Kidney (tissue), 22 donors: ENCODE measurements at places on chromosomes 6 and 20.

- DNase-seq = peak; percentile 88
Observed at GRCh38 chr20:51446656-51447055, 95.9 kb downstream of the NFATC2 start.

GRCh38 chr6:18021166-18021850 is 33.9 kb upstream of the KIF13A start:
- no peak for DNase-seq

- no peak for DNase-seq
Observed at GRCh38 chr6:150491131-150491810, 108.4 kb upstream of the PLEKHG1 start.

- DNase-seq = peak; percentile 14
Observed at GRCh38 chr6:108029226-108029921, 45.2 kb downstream of the OSTM1 start.

DNA sequence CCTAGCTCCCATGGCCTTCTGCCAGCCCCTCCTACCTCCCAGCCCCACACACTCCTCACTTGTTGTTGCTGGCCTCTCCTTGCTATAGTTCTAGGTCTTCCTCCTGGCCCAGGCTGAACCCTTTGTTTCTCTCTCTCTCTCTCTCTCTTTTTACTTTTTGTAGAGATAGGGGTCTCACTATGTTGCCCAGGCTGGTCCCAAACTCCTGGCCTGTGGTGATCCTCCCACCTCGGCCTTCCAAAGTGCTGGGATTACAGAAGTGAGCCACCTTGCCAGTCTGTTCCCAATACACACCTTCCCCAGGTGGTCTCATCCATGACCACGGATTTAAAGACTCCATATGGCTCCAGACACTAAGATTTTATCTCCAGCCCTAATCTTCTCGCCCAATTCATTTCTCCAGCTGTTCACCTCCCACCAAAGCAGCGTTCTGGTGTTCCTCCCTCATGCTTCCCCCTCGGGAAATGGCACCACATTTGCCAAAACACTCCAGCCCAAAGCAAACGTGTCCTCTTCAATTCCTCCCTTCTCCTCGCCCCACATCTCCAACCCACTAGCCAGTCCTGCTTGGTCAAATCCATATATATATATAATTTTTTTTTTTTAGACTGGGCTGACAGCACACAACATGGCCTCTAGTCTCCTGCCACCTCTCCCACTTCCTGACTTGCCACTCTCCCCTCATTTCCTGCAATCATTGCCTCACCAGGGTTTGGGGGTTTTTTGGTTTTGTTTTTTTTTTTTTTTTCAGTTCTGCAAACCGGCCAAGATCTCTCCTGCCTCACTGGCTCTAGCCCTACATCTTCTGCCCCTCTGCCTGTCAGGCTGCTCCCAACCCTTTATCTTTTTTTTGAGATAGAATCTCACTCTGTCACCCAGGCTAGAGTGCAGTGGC is 104.4 kb downstream of the NCR2 start:
- DNase-seq = no peak

DNA sequence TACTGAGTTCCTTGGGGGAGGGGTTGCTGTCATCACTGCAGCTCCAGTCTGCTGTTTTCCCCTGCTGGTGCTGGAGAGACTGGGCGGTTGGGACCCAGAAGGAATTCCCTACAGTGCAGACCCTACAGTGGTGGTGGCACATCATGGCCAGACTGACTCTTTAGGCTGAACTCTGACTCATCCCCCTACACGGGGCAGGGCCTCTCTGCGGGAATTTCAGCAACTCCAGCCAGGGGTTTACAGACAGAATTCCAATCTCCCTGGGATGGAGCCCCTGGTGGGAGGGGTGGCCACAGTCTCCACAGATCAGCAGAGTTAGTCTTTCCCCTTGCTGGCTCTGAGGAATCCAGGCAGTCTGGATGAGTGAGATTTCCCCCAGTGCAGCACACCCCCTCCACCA is 46.9 kb upstream of the MAPK13 start:
- no peak for DNase-seq

DNA sequence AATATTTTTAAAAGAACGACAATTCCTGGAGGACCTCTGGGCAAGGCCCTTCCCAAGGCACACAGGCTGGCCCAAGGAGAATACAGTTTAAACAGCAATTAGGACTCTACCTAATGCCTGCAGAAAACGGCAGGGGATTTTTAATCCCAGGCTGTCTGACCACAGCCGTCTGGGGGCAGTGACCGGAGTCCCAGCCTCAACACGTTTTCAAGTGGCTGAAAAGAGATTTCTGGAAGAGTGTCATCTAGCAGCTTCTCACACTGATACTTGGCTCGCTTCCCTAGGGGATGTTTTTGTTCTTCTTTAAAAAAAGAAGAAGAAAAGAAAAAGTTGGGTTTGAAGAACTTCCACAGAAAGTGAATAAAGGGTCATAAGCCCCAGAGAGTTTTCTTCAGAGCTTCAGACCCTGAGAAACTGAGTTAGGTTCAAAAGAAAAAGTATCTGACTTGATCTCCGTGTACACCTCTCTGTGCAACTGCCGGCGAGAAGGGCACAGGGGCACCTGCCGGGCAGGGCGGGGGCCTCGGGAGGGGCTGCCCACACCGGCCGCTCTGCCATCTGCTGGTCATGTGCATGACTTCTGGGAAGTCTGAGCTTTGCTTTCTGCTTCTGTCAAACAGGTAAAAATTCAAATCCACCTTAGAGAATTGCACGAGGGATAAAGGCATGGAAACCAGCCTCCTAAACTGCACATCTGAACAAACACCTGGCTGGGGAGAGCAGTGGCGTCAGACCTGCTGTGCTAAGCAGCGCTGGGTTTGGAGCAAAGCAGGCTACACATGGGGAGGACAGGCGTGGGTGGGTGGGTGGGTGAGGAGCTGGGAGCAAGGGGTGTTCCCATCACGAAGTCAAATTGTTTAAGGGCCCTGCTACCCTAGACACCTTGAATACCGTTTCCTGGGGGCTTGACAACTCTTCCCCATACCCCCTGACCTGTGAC is 33.0 kb downstream of the RRBP1 start:
- peak; percentile 49 for DNase-seq

DNA sequence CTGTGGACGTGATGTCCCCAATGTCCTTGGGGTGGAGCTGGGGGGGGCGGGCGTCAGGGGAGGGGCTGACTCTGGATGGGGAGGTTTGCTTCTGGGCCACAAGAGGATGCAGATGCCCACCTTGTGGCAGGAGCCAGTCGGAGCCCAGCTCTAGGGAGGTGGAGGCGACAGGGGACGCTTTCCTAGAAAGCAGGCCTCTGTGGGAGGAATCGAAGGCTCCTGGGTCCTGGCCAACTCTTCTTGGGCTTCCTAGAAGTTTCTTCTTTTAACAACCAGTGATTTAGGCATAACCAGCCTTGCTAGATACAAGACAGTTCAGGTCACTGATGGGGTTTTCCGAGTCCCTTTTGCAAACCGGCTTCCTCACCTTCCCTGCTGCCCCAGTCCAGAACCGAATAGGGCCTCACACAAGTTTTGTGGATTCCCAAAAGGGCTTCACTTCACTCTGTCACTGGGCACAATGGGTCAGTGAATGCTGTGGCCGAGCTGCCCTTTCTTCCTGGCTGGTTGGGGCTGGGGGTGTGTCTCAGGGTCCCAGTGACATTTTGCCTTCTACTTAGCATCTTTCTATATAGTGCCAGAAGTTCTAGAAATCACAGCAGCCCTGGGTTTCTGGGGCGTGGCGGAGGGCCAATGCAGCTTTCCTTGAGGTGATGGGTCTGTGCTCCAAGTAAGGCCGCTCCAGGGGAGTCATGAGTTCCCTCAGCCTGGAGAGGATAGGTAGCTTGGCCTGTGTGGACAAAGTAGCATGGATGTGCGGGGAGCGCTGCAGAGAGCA is 78.4 kb upstream of the FOXP4 start:
- no peak for DNase-seq

GRCh38 chr6:84769306-84769705 is 4.9 kb upstream of the TBX18 start:
- DNase-seq = peak; percentile 32

GRCh38 chr6:53070806-53071205 is 5.6 kb downstream of the FBXO9 start:
- DNase-seq = no peak

DNA sequence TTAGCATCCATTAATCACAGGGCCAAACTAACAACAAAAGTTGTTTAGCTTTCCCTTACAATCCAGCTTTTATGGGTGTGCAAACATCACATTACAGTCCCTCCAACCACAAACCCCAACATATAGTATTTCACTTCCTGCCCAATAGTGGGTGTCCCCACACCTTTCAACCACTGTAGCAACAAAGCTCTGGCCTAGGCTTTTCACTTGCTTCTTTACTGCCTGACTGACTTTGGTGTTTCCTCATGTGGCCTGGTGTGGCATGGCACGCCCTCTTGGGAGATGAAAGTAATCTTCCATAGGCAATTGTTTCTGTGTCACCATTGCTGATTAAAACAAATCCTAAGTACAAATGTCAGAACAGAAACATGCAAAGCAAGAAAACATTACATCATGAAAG is 46.3 kb downstream of the MCM8 start:
- no peak for DNase-seq

DNA sequence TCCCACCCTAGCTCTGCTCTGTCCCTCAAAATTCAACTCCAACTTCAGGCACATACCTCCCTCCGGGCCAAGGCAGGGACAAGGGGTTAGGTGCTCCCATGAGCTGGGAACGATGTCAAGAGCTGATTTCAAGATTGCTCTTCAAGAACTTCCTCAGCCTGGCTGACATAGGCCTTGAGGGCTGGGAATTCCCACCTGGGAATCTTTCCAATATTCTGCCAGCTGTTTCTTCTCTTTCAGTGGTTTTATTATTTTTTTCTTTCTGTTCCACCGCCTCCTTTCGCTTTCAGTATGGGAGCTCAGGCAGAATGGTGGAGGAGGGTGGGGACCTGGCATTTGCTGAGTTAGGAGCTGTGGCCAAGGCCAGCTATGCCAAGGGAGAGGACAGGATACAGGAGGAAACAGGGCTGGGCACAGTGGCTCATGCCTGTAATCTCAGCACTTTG is 33.7 kb downstream of the SRSF3 start:
- no peak for DNase-seq

DNA sequence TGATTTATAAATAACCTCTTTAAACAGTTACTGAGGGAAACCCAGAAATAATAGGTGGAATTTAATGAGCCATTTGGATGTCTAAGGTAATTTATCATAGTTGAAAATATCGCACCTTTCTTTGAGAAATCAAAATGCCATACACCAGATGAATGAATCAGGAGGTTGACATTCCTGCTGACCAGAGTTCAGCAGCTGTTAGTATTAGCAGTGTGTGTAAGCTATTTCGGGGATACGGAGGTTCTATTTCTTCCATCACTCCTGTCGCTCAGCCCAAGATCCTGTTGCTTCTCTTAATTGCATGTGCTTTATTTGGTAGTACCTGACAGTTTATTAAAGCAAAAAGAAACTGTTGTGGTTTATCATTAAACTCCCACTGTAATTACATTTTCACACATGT is 67.1 kb downstream of the HDGFL1 start:
- DNase-seq = peak; percentile 49

- peak; percentile 95 for DNase-seq
Observed at GRCh38 chr6:13328076-13328874, at the start of gene TBC1D7. TBC1D7 (minus strand) TSS chr6:13328537; CDS start chr6:13326898, 1,639 bp downstream.

GRCh38 chr6:17501442-17501841 is 98.7 kb upstream of the FAM8A1 start:
- no peak for DNase-seq

DNA sequence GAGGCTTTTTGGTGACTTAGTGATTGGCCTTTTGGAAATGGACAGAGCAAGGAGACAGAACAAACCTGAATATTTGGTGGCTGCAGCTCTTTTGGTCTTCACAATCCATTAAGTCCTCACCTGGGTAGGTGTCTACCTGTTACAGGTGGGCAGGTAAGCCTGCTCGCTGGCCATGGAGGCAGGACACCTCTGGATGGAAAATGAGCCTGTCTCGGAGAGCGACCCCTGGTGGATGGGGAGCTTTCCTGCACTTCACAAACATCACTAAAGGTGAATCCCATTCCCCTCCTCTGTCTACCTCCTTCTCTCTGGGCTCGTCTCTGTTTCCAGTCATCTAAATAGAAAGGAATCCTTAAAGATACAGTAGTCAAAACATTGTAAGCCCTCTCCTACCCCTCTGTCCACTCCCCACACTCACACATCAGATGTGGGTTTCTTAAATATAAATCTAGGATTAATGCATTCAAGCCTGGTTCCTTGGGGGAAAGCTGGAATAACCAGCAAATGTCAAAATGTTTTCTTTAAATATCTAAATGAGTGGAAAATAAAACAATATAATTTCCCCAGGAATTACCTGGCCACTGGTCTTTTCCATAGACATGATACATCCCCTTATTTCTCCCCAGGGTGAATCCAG is 304.9 kb downstream of the CDH26 start:
- no peak for DNase-seq

GRCh38 chr6:33191383-33192104 is 723 bp downstream of the COL11A2 start:
- DNase-seq = peak; percentile 66

GRCh38 chr6:163955756-163956155 is 541.2 kb downstream of the QKI start:
- DNase-seq = no peak

GRCh38 chr6:34115403-34115795 is 30.5 kb downstream of the GRM4 start:
- peak; percentile 76 for DNase-seq

DNA sequence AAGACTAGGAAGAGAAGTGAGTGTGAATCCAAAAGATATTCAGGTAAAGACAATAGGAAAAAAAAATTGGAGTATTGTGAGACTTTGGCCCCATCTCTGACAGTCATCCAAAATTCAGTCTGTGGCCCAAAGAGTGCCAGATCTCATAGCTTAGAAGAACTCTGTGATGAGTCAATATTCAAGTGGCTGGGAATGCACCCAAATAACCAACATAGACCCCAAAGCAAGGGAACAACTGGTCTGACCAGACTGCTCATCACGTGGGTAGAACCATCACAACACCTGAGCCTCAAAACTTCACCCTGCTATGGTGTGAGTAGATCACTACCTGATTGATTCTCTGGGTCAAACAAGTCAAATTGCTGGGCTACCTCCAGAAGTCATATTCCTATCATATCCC is 51.1 kb upstream of the TRDN start:
- no peak for DNase-seq

GRCh38 chr6:108689272-108690161 is 128.8 kb downstream of the FOXO3 start:
- peak; percentile 49 for DNase-seq
